ENCODE measurements at places on chromosomes 2 and 18.
A peak's percentile ranks its signal among the peaks of the same experiment; 100 is the strongest.

GRCh38 chr2:8296306-8296705 lies 385.6 kb upstream of the ID2 start:
- peak; percentile 28 for DNase-seq

DNA sequence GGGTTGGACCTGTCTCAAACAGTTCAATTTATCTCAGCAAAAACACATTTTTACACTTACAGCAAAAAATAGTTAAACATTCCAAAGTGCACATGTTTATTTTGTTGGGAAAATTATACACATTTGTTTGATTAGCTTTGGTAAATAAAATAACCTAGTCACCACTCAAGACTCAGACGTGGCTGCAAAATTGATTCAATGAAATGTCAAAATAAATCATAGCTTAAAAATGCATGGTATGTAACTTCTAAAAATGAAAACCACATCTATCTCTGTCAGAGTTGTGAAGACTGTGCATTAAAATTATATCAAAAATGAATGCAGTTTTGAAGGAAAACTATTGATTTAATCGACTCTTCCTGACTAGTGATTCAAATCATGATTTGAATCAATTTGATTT lies 56.7 kb downstream of the GALNT14 start:
- DNase-seq: no peak

- DNase-seq: no peak
Measured at GRCh38 chr2:172834881-172835280, 99.2 kb downstream of the RAPGEF4 start.

DNA sequence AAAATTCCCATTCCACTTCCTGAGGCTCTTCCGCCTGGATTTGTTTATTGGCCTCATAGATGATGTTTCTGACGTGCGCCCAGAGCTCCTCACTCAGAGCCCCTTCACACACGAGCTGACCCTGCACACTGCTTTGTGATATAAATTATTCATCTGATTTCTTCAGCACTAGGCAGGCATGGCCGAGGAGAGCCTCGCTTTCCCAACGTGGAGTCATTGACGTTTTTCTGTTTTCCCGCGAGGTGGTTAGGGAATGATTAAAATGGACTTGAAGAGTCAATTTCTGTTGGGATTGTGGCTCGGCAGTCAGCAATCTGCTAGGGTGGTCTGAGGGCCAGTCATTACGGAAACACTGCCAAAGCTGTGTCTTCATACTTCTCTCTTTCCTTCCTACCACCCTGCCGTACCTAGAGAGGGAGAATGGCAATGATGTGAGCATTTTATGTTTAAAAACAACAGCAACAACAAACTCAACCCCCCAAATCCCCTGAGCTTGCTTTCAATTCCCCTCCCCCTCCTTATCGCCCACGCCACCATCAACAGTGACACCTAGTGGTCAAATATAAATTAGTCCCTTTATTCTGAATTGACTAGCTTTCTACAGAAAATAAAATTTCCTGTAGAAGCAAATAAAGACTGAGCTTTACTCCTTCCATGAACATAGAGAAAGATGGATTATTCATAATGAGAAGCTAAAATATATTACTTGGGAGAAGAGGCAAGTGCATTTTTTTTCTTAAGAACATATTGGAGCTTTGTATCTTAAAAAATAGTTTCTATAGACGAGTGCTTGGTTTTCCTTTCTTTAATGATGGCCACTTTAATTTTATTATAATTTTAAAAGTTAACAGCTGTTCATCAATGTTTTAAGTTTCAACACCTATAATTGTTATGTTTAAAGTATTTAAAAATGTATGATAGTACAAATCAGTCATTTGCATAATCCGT lies 285.1 kb downstream of the MTX2 start:
- no peak for DNase-seq

DNA sequence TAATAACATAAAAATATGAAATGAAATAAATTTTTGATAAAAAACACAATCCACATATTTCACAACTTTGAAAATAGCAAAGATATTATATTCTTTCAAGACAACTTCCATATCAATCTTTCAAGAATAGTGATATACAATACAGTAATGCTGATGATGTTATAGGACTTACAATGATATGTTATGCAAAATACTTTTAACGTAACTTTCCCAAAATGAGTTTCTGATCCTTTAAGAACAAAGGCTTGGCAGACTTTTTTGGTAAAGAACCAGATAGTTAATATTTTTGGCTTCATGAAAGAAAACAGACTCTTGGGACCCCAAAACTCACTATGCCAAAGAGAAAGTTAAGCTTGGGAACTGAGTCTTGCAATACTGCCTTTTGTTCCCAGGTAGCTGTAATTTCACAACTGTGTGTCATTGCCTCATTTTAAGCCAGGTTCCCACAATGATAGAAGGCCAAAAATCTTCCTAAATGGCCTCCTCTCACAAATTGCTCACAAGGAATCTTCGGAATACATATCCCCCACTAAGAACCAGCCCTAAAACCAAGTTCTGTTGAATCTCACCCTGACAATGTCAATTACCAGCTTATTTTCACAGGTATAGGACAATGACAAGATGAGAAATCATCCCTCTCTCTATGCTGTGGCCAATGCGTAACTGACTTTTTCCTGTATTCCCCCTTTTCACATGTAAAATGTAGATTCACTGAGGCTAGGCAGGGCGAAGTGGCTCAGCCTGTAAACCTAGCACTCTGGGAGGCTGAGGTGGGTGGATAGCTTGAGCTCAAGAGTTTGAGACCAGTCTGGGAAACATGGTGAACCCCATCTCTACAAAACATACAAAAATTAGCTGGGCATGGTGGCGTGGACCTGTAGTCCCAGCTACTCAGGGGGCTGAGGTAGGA lies 54.8 kb upstream of the STRN start:
- DNase-seq: no peak

- DNase-seq: no peak
Measured at GRCh38 chr18:63025251-63026090, 294.1 kb downstream of the BCL2 start.

DNA sequence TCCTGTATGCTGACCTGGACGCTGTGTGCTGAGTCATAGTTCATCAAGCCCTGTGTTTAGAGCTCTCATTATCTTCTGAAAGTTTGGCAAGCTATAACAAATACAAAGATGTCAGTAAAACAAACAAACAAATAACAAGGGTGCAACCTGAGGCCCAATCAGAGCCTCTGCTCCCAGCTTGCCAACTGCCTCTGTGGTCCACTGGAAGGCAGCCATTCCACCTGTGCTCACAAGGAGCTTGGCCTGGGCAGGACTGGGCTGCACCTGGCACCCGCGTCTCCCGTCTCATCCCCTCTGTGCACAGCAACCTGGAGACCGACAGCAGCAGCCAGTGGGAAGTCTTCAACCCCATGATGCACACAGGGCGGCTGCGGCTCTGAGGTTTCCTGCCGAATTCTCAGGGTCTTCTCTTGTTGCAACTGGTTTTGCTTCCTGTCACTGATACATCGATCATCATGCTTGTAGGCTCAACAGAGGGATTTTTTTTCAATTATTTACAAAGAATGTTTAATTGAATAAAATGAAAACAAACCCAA lies 97.8 kb downstream of the TMEM18 start:
- no peak for DNase-seq

DNA sequence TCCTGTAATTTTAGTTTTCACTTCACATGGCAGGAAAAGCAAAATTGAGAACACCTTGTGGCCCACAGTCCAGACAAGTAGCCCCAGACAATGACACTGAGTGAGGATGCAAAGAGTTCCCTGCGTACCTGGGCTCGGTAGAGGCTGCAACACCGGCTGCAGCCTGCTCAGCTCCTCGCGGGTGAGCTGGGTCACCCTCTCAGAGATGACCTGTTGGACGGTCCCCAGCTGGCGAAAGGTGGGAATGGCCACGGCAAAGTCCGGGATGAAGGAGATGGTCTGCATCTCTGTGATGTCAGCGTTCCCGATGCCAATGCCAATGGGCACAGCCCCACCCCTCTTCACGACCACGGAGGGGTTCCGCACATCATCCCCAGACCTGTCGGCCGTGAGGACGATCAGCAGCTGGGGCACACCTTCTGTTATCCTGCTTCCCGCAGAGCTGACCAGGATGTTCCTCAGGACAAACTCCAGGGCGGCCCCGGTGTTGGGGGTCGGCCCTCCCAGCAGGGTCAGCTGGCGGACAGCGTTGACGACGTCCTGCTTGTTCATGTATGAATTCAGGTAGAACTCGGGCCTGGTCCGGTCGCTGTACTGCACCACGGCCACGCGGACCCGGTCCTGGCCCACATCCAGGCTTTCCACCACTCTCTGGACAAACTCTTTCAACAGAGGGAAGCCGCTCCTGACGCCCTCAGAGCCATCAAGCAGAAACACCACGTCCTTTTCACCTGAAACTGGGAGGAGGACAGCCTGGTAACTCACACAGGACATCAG lies 39.5 kb downstream of the COL6A3 start:
- DNase-seq: no peak

DNA sequence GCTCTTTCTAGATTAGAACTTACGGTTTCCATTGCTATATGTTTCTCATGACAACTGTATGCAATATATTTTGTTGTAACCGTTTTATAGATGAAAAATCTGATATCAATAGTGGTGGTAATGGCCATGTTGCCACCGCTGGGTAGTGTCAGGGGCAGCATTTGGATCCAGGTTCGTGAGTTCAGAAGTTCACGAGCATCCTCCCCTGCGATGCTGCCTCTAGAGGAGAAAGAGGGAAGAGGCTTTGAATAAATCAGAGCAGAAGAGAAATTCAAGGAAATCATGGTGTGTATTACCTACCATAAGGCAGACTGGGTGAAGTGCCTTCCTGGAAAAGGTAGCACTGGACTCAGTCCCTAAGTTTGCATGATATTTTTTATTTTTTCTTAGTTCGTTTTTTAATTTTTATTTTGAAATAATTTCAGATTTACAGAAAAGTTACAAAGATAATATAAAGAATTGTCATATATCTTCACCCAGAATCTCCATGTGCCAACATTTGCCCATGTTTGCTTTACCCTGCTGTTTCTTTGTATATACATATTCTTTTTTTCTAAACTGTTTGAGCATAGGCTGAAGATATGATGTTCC lies 3.3 kb upstream of the ZBTB7C start:
- no peak for DNase-seq

DNA sequence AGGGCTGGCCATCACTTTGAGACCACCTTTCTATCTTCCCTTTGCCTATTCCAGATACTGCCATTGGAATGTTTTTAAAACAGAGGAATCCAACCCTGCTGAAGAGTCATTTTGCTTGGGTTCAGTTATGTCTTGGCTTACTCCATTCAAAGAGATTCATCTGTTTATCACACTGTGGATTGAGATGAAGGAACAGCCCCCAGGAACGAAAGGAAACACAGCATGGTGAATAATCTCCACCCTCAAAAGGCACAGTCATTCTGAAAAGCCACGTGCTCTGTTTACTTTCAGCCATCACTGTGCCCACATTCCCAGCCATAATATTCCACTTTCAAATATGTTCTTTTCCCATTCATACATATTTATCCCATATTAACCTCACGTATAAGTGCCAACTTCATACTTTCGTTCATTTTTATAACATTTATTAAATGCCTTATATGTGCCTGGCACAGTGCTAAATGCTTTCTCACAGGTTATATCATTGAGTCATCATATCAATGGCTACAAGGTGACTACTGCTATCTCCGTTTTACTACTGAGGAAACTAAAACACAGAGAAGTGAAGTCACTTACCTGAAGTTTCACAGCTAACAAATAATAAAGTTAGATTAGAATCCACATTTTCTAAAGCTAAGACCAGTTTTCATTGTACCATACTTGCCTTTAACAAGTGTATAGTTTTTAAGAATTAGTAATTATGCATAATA lies 143.6 kb downstream of the OSR1 start:
- no peak for DNase-seq

GRCh38 chr2:178282075-178282815 lies 87.9 kb downstream of the OSBPL6 start:
- no peak for DNase-seq

- DNase-seq: no peak
Measured at GRCh38 chr2:108833219-108833618, 46.6 kb downstream of the CCDC138 start.

DNA sequence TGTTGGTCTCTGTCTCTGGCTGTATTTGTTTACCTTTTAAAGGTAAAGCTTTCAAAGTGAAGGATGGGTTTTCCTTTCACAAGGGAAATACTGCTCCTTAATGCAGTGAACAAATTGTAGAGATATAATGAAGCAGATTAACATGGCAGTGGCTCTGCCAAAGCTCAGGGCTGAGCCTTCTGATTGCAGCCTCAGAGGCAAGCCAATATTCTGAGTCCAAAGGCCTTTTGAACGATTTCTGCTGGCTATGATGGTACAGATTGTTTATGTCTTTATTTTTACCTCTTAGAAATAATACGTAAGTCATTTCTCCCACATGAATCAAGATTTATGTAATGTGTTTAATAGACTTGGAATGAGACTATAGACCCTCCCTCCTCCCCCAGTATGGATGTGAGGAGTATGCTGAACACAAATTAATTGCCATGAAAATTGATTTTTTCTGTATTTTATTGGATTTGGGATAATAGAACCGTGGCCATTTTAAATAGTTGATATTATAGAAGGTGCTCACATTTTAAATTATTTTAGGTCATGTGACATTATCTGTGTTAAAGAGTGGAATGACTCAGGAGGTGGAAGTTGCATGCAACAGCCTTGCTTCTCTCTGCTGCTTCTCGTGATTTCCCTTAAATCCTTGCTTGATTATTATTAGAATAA lies 772 bp downstream of the SCN2A start:
- DNase-seq: no peak

DNA sequence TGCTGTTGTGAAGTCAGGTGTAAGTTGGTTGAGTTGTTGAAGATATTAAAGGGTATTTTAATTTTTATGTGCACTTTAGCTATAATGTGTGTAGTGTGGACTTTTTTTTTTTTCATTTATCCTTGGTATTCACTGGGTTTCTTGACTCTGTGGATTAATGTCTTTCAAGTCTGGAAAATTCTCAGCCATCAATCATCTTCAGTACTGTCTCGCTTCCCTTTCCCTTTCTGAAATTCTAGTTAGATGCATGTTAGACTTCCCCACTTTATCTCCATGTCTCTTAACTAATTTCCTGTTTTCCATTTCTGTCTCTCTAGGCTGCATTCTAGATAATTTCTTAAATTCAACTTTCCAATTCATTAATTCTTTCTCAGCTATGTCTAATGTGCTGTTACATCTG lies 247.7 kb upstream of the REV1 start:
- no peak for DNase-seq

DNA sequence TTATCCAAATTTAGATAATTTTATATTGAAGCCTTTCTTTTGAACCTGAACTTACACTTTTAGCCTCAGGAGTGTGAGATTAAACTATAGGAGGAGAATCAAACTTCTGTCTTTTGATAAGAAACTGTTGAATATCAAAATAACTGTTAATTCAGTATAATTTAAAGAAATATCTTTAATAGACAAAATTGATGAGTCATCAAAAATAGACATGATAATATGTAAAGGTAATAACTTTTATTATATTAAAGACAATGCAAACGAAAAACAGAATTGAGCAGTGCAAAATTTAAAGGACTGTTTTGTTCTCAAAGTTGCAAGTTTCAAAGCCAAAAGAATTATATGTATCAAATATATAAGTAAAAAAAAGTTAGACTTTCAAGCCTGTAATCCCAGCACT lies 2.0 kb upstream of the WDR35 start:
- no peak for DNase-seq

- no peak for DNase-seq
Measured at GRCh38 chr2:178142274-178143065, 30.2 kb downstream of the RBM45 start.

GRCh38 chr18:53747210-53747609 lies 477.3 kb downstream of the MBD2 start:
- no peak for DNase-seq

All from stimulated activated CD4-positive, alpha-beta T cell treated with anti-CD3 and anti-CD28 coated beads, TNF-alpha, amount 100 ng/mL, for 48 hours (primary cell).